ENCODE measurements at places on chromosomes 12 and 14.

GRCh38 chr12:46571608-46572007 is 199.0 kb upstream of the SLC38A2 start:
- no peak for DNase-seq

DNA sequence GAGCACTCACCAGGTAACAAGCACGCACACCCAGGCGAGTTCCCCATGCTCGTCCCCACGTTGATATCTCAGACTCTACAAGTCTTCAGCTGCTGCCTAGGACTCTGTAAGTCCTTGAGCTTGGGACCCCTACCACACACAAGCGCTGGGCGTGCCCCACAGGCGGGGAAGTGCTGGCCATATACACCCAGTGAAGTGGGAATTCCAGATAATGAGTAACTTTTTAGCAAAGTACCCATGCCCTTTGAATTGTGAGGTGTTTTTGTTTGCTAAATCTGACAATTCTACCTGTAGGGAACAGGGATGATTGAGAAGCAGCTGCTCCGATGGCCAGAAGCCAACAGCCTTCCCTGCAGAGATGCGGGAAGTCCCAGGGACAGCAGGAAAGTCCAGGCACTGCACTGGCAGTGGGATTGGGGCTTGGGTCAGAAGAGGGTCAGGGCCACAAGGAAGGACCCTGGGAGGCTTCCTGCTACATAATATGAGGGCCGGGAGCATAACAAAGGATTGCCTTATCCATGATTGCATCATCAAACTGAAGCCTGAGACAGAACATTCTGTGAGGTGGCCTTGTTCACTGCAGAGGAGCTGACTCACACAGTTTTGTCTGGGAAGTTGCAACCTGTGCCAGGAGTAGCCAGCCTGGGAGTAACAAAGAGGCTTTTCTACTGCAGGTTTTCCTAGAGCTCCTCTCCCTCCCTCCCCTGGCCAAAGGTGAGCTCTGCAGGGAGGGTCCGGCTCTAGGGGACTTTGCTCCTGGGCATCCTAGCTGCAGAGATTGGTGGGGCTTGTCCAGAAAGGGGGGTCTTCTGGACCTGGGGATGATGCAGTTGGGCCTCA is 13.2 kb upstream of the SERPINA3 start:
- no peak for DNase-seq

- DNase-seq, result no peak
Measured at GRCh38 chr12:109291521-109292341, 17.4 kb downstream of the FOXN4 start.

GRCh38 chr12:53961025-53961761 is 6.5 kb downstream of the HOXC12 start:
- no peak for DNase-seq

DNA sequence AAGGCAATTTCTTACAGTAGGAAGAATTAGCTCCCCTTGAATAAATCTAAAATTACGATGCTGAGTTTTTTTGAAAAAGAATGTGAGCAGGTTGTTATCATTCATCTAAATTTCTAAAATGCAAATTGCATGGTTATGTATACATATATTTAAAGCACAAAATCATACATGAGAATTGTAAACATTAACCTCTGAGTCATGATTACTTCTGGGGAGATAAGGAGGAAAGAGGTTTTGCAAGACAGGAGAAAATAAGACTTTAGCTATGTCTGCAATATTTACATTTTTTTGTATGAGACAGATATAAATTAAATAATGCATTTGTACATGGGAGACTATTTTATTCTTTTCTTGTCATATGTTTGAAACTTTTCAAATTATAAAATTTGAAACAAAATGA is 72.2 kb downstream of the TSPAN8 start:
- no peak for DNase-seq

DNA sequence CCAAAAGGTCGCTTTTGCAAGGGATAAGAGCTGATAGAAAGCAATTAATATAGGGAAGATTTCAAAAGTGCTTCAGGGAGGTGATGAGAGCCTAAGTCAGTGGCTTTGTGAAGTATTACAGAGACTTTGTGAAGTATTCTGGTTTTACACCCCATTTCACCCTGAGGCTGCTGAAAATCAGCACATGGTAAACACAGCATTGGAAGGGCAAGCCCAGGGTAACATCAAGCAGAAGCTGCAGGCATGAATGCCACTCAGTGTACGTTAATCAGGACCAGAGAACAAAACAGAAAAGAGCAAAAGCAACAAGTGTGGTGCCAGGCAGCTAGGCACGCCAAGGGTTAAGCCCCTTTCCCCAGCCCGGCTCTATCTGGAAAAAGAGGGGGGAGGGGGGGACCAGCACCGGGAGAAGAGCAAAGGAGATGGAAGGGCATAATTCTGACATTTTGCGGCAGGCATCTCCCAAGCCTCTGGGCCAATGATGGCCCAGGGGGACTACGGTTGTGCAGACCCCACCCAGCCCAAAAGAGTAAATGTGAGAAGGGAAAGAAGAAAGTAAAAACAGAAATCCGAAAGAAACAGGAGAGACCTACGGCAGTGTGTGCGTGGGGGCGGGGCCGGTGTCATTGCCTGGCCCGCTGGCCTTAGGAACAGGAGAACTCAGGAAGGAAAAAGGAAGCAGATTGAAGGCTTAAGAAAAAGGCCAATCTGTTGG is 58.9 kb downstream of the DHRS2 start:
- DNase-seq, result no peak

DNA sequence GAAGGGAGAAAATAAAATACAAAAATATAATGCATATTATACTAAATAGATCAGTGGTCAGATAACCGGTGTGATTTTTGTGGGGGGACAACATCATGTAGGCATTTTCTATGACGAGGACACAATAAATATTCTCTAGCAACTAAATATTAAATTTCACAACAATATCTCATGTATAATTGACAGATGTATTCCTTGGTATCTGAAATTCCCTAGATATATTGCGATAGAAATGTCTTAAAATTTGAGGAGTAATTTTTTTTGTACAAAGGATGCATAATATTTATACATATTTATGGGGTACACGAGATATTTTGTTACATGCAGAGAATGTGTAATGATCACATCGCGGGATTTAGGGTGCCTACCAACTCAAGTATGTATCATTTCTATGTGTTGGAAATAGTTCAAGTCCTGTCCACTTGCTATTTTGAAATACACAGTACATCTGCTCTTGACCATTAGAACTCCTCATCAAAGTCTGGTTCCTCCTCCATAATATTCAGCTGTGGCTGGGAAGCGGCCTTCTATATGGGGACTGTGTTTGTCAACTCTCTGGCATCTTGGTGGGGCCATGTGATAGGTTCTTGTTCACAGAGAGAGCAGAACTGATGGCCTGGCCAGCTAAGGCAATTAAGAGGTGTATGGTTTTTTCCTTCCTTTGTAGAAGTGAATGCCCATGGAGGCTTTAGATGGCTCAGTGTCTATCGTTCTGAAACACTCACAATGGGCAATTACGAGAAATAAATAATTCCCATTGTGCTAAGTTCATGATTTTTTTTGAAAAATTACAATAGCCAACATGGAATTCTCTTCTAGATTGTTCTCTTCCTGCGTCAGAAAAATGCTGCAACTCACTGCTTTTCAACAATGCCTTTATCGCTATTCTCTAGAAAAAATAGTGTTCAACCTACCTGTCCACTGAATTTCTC is 8.8 kb downstream of the A2M start:
- no peak for DNase-seq

GRCh38 chr12:98909746-98910145 is 264.7 kb downstream of the APAF1 start:
- DNase-seq, result no peak

- no peak for DNase-seq
Measured at GRCh38 chr12:111822886-111823285, 19.1 kb upstream of the MAPKAPK5 start.

DNA sequence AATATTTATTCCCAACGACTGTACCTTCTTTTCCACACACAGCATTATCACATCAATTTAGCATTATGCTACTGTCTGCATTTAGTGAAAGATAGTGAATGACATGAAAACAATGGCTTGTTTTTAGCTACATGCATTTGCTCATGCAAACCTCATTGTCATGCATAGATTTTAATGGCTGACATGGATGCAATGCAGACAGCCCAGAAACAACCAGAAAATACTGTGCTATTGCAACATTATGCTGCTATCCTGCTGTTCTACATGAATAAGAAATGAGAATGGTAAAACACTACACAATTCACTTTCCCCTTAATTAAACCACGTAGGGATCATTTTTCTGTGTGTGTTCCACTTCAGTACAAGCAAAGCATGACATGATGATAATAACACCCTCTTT is 90.8 kb downstream of the LIN7A start:
- DNase-seq, result no peak

DNA sequence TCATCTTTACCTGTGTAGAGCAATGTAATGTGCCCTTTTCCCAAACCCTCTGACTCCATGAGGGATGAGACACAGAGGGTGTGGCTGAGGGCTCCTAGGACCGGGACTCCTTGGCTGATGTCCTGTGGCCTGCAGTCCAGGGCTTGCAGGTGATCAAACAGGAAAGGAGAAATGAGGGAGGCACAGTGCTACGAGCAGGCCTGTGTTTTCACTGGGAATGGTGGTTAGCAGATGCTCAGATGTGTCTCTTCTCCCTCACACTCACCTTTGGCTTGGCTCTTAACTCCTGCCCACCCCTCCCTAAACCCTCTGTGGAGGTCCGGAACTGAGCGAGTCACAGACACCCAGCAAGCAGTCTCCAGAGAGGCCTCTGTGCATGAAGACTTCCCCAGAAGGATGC is 254.4 kb downstream of the DAD1 start:
- no peak for DNase-seq

GRCh38 chr12:20187456-20187855 is 180.9 kb upstream of the PDE3A start:
- no peak for DNase-seq

DNA sequence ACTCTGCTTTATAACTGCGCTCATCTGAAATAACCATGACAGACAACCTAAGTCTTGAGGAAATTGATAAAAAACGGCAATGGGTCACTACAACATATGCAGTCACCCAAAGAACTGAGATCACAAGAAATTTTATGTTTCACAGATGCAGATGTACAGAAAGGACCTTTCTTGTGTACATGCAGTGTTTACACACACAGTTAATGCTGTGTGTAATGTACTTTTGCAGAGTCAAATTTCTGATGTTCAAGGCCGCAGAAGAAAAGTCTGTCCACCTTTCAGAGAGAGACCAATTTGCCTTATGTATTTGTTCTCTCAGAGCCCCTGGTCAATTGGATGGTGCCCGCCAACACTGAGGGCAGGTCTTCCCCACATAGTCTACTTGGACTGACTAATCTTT is 23.0 kb upstream of the TBK1 start:
- no peak for DNase-seq

DNA sequence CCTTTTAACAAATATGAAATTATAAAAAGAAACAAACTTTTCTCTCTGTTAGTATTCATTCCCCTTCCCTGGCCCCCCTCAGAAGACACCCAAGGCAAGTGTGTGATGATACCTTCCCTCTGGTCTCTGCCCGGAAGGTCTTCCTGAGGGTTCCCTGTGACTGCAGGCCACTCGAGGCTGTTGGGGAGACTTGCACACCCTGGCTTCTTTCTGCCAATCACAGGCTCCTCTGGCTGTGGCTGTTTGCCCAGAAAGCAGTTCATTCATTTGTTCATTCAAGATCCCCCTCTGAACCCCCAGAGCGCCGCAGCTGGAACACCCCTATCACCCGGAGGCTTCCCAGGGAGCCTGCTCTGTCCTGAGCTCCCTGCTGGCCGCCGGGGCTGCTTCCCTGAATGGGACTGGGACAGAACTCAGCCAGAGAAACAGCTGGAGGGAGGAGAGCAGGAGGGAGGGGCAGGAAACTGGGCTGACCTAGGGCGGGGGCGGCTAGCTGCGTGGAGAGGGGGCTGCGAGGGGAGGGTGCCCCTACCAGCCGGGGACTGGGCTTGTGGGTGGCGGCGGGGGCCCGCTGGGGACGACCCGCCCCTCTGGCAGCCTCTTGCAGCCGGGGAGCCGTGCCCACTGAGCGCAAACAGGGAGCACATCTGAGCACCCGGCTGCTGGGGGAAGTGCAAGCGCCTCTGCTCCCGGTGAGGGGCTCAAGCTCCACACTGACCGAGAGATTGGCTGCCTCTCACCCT is at the start of gene CMKLR1:
TSS of gene CMKLR1 (minus strand) at position 397 of the 743 bp plus-strand sequence. CDS start 45,720 bp downstream, outside the sequence.
- no peak for DNase-seq

Measured in stimulated activated CD8-positive, alpha-beta memory T cell treated with anti-CD3 and anti-CD28 coated beads, Interleukin-15, amount 100 ng/mL, for 1 hour (primary cell).